ENCODE measurements at places on chromosomes 4 and X.

DNA sequence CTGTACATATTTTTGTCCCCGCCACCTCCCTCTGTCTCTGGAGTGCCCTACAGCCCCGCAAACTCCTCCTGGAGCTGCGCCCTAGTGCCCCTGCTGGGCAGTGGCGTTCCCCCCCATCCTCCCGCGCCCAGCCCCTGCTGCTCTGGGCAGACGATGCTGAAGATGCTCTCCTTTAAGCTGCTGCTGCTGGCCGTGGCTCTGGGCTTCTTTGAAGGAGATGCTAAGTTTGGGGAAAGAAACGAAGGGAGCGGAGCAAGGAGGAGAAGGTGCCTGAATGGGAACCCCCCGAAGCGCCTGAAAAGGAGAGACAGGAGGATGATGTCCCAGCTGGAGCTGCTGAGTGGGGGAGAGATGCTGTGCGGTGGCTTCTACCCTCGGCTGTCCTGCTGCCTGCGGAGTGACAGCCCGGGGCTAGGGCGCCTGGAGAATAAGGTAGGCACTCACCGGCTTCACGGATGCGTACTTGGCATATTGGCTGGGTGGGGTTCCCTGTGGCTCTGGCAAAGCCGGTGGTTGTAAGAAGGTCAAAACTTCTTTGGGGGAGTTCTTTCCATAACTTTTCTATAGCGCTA lies 653 bp downstream of the HHIP start:
- peak; percentile 35 for DNase-seq

DNA sequence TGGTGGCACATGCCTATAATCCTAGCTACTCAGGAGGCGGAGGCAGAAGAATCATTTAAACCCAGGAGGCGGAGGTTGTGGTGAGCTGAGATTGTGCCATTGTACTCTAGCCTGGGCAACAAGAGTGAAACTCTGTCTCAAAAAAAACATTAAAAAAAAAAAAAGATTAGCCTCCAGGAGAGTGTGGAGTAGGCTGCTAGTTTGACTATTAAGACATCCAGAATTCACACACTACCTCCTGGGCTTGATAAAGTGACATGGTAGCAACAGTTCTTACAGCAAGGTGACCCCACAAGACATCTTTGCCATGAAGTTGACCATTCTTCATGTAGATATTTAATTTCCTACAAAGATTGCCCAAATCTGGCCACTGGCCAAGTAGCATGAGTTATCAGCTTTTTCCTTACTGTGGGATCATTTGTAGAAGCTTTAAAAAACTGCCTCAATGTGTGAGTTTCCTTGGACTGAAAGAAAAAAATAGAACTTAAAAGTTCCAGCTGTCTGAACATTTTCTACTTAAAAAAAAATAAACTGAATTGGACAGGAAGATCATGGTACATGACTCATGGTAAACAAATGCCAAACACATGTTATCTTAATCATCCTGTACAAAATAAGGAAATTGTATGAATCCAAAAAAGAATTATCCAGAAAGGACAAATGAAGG lies 35.3 kb upstream of the SPRY1 start:
- no peak for DNase-seq

DNA sequence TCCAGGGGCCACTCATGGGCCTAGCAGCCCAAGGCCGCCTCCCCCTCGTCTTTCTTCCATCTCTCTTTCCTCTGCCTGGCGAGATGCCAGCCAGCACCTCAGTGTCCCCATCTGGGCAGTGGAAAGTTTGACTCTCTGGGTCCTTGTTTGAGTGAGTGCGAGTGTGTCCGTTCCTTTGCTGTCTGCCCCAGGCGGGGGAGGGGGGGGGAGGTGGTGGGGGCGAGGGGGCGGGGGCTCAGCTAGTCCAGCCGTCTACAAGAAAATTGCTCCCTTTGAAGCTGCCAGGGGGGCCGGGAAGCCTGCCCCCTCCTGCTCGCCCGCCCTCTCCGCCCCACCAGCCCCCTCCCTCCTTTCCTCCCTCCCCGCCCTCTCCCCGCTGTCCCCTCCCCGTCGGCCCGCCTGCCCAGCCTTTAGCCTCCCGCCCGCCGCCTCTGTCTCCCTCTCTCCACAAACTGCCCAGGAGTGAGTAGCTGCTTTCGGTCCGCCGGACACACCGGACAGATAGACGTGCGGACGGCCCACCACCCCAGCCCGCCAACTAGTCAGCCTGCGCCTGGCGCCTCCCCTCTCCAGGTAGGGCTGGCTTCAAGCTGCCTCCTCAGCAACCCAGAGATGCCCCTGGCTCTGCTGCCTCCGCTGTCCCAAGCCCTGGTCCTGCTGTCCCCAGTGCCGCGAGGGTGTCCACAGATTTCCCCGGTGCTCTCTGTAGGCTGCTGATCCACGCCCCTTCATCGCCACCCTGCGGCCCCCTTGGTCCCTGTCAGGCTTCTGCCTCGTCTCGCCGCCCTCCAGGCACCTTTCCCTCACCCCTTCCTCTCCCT lies at the start of gene BGN:
TSS of gene BGN (plus strand) at position 440 of the 821 bp plus-strand sequence. CDS start 9,652 bp downstream, outside the sequence.
- peak; percentile 29 for DNase-seq

DNA sequence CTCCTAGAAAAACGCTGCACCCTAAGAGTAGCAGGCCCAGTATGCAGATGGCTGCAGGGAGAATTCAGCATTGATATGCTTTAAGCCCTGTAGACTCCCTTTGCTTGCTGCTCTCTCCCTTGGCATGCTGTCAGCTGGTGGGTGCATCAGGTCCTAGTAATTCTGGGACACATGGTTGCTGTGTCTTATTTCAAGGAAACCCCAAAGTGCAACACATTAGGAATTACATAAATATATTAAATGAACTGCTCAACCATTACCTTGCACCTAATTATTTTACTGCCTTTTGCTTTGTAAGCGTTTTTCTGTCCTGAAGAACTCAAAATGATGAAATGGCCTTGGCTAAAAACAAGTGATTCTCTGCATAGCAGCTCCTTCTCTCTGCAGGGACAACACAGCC lies 516.3 kb downstream of the ZIC3 start:
- DNase-seq, result no peak

DNA sequence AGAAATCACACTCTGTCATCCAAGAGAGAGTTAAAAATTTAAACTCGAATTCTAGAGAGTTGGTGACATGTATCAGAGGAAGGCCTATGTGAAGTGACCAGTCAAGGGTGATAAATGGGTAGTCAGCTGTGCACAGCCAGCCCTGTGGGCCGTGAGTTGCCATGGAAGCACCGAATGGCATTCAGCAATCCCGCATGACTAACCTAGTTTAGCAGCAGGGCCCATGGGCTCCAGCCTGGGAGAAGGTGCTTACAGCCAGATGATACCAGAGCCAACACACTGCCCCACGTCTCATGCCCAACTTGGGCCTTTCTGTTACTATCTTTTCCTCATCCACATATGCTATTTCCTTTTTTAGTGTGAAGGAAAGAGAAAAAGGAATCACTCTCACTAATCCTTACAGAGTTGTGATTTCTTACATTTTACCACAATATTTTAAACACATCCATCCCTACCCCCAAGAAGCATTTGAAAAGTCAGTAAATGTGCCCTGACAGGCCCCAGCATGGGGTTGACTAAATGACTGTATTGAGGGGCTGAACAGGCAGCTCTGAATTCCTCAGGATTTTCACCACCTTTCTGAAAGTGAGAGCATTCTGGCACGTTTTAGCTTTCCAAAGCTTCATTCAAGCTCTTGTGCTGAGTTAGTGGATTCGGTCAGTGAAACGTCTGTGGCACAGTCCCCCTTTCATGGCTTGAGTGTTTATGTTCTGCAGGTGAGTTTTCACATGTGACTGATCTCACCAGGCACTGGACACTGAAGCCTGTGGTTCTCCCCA lies 104.2 kb downstream of the AFF1 start:
- DNase-seq, result no peak

DNA sequence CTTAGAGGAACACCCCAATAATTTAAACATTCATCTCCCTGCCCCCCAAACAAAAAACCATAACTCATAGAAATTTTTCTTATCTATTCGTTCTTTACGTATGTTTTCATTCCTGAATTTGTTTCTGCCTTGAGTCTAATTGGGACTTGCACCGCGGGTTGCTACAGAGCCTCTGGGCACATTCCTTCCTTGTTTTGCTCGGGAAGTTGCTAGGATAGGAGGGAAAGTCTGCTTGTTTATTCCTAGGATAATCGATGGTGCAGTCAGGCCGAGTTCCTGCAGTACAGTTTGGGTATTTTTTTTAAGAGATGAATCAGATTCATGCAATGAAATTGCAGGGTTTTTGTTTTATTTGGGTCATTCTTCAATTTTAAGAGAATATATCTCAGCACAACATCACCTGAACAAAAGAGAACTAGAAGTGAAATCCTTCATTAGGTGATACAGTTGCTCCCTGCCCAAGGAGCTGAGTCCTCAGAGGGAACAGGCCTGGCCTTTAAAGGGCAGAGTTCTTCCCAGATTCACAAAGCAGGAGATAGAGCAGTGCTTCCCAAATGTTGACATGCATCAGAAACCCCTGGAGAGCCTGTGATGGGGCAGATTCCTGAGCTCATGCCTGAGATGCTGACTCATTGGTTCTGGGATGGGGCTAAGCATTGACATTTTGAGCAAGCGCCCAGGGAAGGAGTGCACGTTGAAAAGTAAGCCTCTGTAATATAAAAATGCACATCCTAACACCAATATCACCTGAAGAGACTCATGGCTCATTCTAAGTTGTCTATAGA lies 114.9 kb upstream of the FAM9B start:
- DNase-seq, result no peak

DNA sequence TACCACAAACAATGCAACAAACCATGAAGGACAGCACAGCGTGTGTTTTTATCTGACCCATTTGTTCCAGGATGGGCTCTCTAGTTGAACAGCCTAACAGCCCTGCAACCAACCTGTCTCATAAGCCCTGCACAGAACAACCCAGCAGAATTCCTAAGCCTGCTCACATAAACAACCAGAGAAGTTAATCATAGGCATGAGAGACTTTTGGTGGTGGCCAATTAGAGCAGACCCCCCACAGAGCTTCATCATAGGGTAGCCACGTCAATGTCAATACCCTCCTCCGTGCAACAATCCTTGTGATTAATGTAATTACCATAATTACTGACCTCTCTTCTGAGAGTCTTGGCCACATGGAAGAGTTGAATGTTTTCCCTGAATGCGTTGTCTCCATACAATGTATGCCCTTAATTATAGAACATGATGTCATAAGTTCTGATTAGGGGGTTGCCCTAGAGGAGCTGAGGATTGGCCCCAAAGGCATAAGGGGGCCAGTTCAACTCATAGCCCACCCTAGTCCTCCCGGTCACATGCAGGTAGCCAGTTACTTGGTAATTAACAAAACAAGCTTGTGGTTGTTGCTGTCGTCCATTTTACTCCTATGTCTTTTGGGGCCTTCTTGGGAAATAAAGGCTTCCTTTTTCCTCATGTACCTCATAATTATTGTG lies 92.7 kb downstream of the SYNPO2 start:
- DNase-seq, result no peak

DNA sequence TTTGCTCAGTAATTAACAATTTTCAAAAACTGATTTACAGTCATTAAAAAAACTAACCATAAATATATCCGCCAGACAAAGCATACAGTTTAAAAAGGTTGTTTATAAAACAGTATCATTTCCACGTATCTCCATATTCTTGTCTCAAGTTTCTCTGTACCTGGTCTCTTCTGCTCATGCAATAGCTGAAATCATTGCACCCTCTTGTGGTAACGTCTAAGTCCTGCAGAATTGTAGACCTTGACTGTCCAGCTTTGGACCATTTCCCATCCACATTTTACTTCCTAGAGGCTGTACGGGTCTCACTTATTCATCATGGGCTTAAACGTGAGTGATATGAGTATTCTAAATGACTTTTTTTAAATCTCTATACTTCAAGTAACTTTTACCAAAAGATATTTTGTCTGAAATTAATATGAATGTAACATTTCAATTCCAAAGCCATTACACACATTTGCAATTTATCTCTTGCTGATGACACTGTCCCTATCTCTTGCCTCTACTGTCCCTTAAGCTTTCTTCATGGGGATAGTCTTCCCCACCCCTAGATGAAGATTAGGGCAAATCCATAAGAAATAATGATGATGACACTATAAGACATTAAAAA lies 118.5 kb downstream of the BTC start:
- DNase-seq, result peak; percentile 11

DNA sequence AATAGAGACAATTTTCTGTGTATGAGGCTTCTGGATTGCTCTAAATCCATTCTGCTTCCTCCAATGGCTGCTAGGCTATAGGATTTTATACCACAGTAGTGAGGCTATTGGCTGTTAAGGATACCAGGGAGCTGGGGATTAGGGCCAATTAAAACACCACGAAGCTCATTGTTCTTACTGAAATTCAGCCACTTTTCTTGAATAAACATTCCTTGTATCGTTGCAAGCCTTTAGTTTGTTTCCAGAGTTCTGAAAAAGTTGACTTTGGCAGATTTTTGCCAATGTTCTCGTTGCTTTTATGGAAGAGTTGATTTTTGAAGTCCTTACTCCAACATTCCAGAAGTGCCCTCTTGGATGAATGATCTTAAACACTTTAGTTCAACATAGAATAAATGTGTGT lies 238.4 kb upstream of the TEX13A start:
- DNase-seq, result no peak

- DNase-seq, result no peak
Observed at GRCh38 chrX:45743906-45744625, 543.4 kb upstream of the DIPK2B start.

DNA sequence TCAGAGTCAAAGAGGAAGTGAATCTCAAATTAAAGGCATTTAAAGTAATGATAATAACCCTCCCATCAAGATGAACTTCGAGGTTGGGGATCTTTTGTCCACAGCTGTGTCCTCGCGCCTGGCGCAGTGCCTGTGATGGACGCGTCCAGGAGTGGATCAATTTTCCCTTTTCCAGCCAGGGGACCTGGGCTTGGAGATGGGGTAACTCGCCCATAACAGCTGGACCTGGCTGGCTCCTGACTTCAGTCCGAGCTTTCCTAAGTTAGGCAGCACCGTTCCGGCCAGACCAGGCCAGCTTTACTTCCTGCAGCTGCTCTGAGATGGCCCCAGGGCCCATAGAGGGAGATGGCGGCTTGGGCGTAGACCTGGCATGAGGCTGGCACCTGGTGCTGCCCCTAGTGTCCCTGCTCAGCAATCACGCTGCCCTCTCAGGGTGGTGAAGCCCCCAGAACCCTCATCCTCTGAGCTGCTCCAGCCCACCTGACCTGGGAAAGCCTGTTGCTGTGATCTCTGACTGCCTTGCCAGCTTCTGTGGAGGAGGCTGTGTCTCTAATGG lies 23.9 kb downstream of the ADRA2C start:
- no peak for DNase-seq

- DNase-seq, result no peak
Observed at GRCh38 chrX:51665981-51666380, 16.6 kb downstream of the CENPVL2 start.

DNA sequence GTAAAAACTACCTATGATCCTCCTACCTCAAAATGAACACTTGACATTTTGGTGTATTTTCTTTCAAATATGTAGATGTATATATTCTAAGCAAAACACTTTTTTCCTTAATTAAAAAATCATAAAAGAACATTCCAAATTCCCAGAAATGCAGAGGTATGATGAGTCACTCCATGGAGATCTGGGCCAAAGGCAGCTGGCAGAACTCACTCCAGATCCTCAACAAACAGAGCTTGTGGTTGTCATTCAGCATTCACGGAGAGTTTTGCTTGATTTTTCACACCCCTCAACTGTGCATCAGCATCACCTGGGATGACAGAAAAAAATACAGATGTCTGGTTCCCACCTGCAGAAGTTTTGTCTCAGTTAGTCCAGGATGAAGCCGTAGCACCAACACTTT lies 144.6 kb downstream of the KIT start:
- no peak for DNase-seq

- no peak for DNase-seq
Observed at GRCh38 chr4:53717064-53717549, 125.8 kb upstream of the LNX1 start.
